Right ventricle myocardium superior (tissue), 1 donor: ENCODE measurements at places on chromosomes 7 and 10.

GRCh38 chr10:121811386-121811785 lies 116.4 kb downstream of the ATE1 start:
- DNase-seq = no peak

DNA sequence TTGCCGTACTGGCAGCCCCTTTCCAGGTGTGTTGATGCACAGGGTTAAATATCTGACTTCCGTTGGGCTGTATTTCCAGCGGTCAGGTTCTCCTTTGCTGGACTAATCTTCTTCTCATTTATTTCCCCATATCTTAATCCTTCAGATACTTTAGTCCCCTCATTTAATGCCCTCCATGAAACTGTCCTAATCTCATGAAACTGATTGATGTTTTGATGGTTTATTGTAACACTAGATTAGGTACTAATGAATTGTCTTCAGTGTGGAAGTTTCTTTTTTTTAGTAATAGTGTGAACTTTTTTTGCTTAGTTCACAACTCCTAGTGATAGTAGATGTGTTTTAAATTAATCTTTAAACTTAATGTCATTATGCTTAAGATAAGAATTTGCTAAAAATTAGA lies 6.3 kb downstream of the CUL1 start:
- no peak for DNase-seq

DNA sequence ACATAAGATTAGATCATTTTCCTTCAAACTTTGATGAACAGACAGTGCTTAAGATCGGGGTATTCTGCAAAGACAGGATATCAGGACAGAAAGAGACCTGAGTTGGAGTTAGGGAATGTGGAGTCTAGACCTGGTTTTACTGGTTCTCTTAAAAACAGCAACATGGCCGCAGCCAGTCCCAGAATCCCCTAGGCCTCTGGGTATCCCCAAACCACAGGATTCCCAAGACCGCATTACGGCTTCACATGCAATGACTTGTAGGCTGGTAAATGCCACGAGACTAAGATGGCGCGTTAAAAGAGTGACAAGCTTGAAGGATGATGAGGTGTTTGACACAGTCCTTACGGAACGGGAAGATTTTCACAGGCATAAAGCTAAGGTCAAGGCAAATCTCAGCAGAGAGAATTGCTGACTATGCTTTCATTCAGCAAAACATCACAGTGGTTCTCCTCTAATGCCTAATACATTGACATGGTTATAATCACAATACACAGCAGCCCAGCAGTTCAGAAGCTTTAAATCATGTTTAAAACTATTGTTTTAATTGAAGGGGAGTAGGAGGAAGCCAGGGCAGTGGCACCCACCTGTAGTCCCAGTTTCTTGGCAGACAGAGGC lies 32.9 kb downstream of the MPP7 start:
- DNase-seq = no peak

GRCh38 chr10:52771534-52772445 lies 794 bp downstream of the MBL2 start:
- DNase-seq = no peak

DNA sequence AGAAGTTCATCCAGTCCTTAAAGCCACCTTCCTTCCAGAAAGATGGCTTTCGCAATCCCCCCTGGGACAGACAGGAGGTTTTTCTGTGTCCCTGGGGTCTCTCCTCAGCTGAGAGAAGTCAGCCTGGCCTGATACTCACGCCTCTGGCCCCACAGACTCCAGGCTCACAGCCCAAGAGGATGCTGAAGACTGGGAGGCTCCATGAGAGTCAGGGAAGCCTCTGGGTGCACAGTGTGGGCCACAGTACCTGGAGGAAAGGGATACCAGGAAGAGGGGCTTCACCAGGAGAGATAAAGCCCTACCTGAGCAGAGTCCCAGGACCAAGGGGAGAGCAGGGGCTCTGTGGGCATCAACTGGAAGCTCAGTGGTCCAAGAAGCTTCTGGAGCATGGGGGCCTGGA lies 324.4 kb downstream of the GRID1 start:
- DNase-seq = no peak

- DNase-seq = no peak
Observed at GRCh38 chr7:135910393-135911036, 66.6 kb downstream of the MTPN start.
